Activated CD4-positive, alpha-beta T cell treated with anti-CD3 and anti-CD28 coated beads, Interleukin-2, Interleukin-4, amounts not matched to agents 100 ng/mL and 50 ng/mL, durations not matched to agents 16 hours and 8 hours (primary cell): ENCODE measurements at places on chromosomes 3 and 15.

GRCh38 chr15:45842151-45842550, 207.3 kb downstream of the SQOR start:
- no peak for DNase-seq

GRCh38 chr15:97684249-97684648, 276.3 kb upstream of the ARRDC4 start:
- no peak for DNase-seq

DNA sequence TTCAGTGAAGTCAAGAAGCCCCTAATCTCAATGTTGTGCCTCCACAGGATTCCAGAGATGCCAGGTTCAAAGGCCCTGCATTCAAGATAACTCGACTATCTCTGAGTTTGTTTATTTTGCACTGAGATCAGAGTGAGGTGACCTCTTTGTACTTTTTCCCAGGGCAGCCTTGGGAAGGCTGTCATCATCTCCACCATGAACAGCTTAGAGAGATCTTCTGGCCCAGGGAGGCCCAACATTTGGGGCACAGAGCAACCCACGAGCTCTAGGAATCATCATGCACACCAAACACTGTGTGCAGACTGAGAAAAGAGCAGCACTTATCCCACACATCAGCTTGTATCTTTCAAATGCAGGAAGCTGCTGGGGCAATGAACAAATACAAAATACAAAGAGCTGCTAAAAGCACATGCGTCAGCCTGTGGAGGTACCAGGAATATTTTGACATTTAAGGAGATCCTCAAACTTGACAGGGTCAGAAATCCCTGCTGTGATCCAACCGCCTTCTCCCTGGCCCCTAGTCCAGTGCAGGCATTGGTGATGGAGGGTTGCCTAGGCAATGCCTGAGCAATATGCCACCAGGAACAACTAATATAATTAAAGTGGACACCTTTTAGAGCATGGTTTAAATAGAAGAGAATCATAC, 33.6 kb downstream of the TRIM42 start:
- no peak for DNase-seq

DNA sequence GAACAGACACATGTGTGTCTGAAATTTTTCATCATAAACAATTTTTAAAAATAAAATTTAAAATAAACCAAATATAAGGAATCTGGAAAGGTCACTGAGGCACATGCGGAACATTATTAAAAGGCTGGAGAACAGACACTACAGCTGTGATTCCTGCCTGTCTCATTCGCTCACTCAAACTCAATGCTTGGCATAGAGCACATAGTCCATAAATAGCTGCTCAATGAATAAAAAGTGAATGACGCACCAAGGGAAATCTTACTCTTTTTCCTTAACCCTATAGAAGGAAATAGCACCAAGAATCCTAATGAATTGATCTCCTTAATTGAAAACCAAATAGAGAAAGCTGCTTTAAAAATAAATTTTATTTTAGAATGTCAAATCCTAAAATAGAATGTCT, 98.4 kb downstream of the FSIP1 start:
- no peak for DNase-seq

- no peak for DNase-seq
Observed at GRCh38 chr3:108322352-108322751, 26.0 kb downstream of the HHLA2 start.

DNA sequence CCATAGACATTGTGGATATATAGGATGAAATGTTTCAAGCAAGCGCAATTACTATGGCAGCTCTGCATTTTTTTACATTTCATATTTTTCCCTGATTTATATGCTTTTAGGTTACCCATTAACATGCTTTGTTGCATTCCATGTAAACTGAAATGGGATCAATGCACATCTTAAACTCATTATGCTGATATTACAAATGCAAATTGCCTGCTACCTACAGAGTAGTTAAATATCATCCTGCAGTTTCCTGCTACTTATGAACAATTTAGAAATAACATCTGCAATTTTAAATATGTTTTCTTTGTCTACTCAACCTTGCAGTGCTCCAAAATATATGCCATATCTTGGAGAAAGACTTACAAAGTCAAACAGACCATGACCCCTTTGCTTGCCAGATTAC, 526.9 kb upstream of the NECTIN3 start:
- no peak for DNase-seq

GRCh38 chr3:106114848-106115247, 246.0 kb upstream of the CBLB start:
- DNase-seq, result no peak

DNA sequence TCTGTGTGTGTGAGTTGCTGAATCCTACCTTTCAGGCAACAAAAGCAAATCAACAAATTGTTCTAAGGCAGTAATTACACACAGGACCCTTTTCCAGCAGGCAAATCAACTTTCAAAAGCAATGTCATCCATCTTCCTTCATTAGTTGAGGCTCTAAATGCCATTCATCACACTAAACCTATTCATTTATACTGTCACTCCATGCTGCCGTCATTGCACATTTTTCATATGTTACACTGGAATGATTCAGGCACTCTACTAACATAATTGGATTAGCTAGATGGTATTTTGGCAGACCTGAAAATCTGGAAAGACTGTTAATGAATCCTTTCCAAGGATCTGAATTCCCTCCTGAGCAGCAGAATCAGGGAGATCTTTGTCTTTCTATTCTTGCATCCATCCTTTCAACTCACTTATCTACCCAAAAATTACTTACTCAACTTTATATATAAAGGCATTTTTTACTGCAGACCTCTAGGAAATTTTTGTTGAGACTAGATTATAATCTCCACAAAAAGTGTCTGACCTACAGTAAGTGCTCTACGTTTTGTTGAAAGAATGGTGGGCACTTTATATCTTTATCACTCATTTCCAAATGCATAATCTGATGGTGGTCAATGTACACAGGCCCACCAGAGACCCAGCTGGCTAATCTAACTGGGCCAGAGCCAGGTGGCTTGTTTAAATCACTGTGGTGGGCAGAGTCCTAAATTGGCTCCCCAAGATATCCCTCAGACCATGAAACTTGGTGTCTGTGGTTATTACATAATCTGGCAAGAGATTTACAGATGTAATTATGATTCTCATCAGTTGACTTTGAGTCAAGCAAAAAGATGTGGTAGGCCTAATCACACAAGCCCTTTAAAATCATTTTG, 25.0 kb downstream of the MIX23 start:
- DNase-seq, result no peak

DNA sequence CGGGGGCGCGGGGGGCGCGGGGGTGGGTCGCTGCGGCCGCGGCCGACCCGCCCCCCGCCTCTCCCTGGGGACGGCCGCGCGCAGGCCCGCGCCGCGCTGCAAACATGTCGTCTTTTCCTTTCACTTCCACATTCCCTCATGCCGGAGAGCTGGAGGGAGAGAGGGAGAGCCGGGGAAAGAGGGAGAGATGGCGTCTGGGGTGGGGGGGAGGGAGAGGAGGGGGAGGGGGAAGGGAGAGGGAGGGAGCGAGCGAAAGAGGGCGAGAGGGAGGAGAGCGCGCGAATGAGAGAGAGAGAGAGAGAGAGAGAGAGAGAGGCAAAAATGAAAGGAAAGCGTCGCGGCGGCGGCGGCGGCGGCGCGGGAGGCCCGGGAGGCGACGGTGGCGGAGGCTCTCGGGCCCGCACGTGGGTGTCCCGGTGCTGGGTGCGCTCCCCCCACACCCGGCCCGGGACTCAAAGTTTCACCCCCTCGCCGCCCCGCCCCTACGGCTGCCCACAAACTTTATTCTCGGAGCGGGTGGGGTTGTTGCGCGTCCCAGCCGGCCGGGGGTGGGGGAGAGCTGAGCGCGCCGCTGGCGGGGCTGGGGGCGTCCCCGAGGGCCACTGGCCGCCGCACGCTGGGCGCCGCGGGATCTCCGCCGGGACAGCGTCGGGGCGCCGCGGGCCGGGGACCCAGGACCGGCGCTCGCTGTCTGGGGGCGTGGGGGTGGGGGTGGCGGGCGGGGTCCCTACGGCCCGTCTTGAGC, 731 bp downstream of the ZNF710 start:
- peak; percentile 47 for DNase-seq

DNA sequence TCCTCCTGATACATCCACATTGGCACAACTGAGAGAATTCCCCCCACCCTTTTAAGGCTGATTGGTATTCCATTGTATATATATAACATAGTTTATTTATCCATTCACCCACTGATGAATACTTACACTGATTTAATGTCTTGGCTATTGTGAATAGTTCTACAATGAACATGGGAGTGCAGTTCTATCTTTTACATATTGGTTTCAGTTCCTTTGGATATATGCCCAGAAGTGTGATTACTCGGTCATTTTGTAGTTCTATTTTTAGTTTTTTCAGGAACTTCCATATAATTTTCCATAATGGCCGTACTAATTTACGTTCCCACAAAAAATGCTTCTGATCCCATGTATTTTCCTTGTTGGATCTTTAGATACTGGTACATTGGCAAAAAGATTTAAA, 135.3 kb downstream of the FMN1 start:
- no peak for DNase-seq

GRCh38 chr3:46866032-46866595, 2.9 kb upstream of the MYL3 start:
- DNase-seq, result no peak

DNA sequence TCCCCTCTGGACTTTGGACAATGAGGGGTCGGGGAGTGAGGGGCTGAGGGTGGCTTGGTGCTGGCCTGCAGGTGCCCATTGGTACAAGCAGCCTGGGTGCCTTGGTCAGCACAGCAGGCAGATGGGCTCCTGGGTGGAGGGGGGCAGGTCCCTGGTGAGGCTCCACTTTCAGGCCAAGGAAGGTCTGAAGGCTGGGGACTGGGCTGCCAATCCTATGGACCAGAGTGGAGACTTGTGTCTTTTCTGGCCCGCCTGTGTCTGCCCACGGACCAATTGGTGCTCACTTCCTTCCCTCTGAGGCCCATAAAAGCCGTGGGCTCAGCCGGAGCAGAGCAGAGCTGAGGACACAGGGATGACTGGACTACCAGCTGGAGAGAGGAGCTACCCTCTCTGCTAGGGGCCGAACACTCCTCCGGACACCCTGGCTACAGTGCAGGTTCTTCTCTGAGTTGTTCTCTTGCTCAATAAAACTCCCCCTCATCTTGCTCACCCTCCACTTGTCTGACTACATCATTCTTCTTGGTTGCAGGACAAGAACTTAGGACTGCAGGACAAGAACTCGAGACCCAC, 31.9 kb upstream of the IREB2 start:
- DNase-seq, result no peak

DNA sequence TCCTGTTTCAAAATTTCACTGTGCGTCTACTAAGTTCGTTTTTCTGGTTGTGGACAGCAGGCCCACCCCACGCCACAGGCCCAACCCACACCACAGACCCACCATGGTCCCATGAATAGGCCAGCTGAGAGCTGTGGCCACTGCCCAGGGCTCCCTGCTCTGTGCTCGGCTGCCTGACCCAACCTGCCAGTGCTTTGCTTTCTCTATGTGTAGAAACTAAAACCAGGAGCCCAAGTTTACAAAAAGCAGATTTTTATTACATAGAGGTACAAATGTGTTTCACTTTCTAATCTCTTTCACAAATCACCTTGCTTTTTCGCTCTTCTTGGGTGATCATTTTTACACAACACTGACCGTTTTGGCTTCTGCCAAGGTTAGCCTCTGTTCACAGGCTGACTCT, 69.1 kb downstream of the HERC2 start:
- DNase-seq, result no peak

DNA sequence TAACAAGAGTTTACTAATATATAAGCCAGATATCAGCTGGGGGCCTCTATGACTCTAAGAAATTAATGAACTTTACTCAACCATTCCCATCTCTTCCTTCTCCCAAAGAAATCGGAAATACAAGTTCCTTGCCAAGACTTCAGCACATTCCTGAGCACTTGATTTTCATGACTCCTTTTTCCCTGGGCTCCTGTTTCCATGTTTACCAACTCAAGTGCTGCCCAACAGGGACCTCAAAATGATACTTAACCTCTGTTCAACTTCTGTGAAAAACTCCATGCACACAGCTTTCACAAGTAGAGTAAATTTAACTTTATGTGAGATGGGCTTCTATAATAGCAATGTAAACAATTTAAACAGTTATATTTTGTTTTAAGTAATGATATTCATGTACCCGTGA, 315.8 kb upstream of the CDIN1 start:
- no peak for DNase-seq

GRCh38 chr3:186057594-186057993, 51.3 kb downstream of the ETV5 start:
- DNase-seq, result no peak

DNA sequence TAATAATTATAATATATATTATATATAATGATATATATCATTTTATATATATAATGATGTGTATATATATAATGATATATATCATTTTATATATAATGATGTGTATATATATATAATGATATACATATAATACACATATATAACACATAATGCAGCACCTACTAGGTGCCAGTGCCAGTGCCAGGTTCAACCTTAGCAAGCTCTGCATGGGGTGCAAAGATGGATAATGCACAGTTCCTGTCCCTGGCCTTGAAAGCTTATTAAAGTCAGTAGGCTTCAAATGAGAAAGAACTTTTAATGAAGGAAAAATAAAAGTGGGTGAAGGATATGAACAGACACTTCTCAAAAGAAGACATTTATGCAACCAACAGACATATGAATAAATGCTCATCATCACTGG, 192.7 kb upstream of the SLC2A2 start:
- no peak for DNase-seq

DNA sequence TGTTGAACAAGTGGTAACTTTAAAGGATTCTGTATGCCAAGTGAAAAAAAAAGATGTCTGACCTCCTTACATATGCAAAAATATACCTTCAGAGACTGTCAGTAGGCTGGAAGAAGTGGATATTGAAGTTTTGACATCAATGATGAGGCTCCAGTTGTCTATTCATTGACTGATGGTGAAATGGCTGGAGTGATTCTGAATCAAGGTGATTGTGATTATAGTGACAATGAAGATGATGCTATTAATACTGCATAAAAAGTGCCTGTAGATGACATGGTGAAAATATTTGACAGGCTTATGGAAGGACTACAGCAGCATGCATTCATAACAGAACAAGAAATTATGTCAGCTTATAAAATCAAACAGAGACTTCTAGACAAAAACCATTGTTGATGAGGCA, 4.1 kb downstream of the CCR8 start:
- DNase-seq, result no peak

DNA sequence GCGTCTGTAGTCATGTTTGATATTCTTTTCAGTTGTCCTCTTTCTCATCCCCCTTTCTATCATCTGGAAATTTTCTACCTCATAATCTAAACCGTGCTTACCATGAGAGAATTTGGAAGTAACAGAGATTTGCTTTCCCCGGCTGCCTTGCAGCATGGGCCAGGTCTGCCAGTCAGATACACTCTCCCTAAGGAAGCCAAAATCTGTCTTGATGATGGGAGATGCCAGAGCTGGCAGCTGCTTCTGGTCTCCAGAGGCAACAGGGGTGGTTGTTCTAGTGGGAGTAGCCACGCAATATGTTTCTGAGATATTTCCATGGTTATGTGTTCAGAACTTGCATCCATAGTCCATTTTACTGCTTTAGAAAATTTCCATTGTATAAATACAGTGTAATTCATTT, 218.9 kb upstream of the RORA start:
- no peak for DNase-seq

DNA sequence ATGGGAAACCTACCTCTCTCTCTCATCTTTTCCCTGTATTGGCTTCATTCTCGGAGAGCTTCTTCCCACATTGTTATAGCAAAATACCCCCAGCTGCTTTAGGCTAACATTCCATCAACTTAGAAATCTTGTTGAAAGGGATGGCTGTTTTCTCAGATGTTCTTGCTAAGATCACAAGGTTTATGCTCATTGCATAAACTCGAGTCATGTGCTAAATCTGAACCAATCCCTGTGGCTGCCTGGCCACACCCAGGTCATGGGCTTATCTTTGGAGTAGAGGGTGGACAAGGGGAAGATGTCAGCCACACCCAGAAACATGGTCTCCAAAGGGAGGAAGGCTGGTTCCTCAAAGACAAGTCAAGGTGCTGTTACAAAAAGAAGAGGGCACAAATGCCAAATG, 150.6 kb upstream of the UMPS start:
- DNase-seq, result no peak
